Stimulated activated CD8-positive, alpha-beta memory T cell treated with anti-CD3 and anti-CD28 coated beads, Interleukin-2, amount 100 ng/mL, for 1 hour (primary cell): ENCODE measurements at places on chromosomes 4 and X.

DNA sequence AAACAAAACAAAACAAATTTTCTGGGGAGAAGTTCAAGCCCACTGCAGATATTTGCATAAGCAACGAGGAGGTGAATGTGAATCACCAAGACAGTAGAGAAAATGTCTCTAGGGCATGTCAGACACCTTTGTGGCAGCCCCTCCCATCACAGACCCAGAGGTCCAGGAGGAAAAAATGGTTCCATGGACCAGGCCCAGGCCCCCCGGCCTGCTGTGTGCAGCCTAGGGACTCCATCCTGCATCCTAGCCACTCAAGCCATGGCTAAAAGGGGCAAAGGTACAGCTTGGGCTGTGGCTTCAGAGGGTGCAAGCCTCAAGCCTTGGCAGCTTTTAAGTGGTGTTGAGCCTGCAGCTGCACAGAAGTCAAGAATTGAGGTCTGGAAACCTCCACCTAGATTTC, 54.0 kb downstream of the LPAR4 start:
- DNase-seq, result no peak

GRCh38 chr4:73947239-73947985, 34.4 kb downstream of the PF4 start:
- DNase-seq, result no peak

GRCh38 chr4:41213625-41214135, 662 bp downstream of the APBB2 start:
- no peak for DNase-seq

DNA sequence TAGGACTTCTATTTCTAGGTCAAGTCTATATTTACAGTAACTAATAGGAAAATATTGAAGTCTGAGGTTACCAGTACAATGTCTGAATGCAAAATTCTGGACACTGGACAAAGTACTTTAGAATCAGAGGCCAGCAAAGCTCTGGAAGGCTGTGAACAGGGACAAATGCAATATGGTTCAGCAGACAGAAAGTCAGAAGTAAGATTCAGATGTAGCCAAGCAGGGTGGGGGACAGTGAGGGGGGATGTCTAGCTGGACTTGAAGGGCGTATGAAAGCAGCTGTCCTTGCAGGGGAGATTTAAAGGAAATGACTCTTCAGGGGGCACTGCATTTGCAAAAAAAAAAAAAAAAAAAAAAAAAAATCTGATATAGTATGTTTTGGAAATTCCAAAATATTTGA, 2.9 kb downstream of the SORBS2 start:
- no peak for DNase-seq

DNA sequence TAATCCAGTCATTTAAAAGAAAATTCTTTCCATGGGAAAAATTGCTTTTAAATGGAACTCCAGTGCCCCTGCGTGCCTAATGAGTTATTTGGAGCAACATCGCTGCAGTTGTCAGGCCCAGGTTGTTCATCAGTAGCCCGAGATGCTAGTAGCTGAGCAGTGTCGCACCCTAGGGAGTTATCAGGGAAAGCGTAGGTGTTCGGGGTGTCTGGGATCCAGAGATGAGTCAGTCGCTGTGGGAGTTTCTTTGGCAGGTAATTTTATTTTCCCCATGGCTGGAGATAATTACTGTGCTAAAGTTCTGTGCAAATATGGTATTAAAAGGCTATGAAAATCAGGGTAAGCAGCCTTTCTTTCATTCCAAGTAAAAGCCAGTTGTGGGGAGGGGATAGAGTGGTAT, 49.4 kb downstream of the ANXA3 start:
- DNase-seq, result no peak

DNA sequence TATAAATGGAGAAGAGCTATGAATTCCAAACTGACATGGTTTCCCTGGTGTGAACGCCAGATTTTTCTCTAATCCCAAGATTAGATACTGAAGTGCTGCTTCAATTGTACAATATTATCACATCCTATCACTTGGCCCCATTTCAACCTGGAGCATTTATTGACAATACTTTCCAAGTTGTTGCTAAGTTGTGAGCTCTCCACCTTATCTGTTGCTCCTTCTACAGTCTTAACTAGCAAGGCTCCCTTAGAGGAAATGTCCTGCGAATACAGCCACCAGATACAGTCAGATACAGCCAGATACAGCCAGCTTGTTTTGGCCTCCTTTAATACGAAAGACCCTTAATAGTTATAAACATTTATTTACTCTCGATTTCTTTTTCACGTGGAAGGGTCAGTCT, 466.3 kb upstream of the FAM241A start:
- no peak for DNase-seq

GRCh38 chr4:90495211-90495610, 368.0 kb downstream of the CCSER1 start:
- no peak for DNase-seq

DNA sequence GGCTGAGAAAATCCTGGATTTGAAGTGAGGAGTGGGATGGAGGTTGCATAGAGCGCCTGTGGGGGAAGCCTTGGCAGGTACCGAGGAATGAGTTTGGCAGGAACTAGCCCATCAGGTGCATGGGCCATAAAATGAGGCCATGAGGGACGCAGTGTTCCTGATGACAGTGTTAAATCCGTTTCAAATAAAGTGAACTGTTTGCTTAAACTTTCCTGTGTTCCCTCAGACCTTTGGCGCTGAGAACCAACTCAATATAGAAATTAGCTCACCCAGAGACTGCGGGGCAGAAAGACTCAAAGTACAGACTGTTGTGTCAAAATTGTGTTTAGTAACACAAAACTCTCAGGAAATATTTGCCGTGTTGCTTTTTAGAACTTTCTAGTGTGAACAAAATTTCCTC, 250.0 kb upstream of the NR3C2 start:
- no peak for DNase-seq

GRCh38 chrX:130738638-130739195, 164.3 kb downstream of the ENOX2 start:
- DNase-seq, result no peak

DNA sequence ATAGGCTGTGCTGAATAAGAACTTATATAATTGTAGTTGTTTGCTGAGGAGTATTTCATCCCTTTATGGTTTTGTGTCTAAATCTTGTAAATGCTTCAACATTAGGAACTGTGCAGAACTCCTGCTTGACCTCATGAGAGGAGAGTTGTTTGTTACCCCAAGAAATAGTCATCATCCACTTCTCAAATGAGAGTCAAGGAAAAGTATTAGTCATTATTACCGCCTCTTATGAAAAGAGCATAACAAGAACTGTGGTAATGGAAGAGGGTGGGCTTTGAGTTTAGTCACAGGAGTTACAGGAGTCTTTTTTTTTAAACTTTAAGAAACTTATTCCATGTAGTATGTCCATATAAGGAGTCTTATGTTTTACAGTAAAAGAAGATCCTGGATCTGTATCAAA, 132.9 kb downstream of the RAP1GDS1 start:
- DNase-seq, result no peak

GRCh38 chr4:109552237-109552636, 7.8 kb upstream of the MCUB start:
- DNase-seq, result no peak

DNA sequence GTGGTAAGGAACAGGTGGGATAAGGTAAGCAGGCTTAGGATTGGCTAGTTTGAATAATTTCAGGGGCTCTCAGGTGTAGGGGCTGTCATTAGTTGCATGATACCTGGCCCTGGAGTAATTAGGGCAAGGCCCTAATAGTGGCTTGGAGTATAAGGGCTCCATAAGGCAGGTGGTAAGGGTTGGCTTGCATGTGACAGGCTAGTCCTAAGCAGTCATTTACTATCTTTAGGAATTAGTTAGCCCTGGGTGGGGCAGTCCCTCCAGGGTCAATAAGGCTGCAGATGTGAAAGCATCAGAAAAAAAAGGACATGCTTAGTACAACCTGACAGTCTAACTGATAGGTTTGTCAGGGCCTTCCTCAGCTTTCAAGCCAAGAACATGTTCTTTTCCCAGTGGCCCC, 7.8 kb upstream of the TMPRSS11D start:
- no peak for DNase-seq

DNA sequence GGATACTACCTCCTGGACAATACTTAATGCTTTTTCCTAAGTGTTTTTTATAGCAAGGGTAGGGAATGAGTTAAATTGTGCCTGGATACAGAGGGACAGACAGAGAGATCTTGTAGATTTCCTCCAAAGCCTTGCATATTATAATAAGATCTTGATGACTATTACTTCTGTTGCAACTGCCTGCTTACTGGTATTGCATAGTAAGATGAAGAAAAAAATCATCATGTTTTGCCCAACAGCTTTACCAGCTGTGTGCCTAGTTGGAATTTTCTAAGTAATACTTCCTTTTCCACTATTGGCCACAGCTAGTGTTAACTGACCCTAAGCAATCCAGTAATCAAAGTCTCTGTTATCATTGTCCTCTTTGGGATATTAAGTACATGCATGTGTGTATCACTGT, 139.0 kb downstream of the DCK start:
- DNase-seq, result no peak

DNA sequence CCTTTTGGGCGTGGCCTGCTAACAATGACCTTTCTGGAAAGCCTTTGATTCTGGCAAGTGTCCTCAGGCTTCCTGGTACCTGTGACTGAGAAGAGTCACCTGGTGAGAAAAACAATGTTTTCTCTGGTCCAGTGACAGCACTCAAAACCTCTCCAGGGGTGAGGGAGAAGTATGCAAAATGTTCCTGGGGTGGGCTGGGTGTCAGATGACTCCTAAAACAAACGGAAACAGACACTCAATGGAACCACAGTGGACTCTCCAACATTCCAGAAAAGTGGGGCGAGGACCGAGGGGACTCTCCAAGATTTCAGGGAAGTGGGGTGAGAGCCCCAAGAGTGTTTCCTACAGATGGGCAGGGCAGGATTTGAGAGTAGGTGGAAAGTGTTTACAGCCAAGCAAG, 69.5 kb downstream of the ANAPC4 start:
- no peak for DNase-seq

- no peak for DNase-seq
These were observed 71.0 kb upstream of the AFAP1 start for GRCh38 chr4:8010618-8011017.

DNA sequence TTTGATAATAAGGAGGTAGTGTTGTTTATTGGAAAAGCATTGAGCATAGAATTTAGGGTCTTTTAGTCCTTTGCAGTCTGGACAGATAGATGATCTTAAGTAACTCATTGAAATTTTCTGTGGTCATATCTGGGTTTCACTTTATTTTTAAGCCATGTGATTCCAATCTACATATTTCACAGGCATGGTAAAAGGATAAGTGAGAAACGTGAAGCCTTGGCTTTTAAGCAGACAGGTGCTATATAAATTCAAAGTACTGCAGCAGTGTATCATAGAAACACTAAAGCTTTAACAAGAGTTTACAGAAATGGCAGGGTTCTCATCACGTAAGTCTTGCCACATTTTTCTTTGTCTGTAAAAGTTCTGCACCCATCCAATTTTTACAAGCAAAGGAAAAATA, 4.9 kb downstream of the PLS3 start:
- DNase-seq, result no peak

DNA sequence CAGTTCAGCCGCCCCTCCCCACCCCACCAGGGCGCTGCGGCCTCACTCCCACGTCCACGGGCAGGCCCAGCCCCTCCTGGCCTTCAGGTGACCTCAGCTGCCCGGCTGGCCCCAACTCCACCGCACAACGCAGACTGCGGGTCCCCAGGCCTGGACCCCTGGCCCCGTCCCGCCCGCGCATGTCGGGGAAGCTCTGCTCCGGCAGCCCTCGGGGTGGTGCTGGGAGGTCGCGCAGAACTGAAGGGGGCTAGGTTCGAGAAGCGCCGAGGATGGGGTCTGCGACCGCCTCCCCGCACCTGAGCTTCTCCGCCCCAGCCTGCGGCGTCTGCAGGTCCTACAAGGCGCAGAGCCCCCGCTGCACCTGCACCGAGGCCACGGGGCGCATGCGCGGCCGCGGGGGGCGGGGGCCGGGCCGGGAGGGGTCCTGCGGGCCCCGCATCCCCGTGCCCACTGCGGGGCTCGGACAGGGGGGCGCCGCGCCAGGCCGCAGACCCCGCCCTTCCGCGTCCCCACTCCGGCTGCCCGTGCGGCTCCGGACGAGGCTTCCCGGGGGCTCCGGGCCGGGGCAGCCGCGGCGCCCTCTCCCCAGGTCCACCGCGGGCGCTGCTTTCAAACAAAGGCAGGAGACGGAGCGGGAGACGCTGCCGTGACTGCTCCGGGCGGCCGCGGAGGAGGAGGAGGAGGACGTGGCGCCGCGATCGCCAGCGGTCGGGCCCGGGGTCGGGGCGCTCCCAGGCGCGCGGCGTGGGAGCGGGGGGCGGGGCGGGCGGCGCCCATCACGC, 672 bp upstream of the NAT8L start:
- DNase-seq, result no peak

DNA sequence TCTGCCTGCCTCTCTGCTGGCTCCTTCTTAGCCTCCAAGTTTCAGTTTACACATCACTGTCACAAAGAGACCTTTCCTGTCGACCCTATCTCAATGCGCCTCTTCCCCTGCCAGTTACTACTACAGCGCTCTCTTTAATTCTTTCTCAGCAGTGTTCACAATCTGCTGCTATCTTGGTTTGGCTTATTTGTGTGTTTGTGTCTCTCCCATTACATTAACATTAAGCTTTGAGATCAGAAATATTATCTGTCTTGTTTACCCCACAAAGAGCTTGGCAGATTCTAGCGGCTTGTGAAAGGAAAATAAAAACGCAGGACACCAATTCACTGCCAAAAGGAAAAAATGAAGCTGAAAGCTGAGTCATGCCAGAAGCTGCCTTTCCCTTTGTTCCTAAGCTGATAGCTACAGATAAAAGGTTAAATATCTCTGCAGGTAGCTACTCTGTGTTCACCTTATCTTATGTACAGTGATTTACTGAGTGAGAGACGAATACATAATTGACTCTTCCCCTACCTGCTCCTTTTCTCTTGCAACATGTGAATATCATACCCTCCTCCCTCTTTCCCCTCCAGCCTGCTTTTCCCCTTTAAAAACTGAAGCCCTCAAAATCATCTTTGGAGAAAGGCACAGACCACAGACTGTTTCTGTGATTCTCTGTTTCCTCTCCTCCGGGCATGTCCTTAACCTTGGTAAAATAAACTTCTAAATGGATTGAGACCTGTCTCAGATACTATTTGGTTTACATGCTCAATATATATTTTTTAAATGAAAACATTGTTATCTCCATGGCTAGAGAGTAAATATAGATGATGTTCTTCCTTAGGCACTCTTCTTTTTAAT, 19.3 kb upstream of the SLC9A7 start:
- no peak for DNase-seq

DNA sequence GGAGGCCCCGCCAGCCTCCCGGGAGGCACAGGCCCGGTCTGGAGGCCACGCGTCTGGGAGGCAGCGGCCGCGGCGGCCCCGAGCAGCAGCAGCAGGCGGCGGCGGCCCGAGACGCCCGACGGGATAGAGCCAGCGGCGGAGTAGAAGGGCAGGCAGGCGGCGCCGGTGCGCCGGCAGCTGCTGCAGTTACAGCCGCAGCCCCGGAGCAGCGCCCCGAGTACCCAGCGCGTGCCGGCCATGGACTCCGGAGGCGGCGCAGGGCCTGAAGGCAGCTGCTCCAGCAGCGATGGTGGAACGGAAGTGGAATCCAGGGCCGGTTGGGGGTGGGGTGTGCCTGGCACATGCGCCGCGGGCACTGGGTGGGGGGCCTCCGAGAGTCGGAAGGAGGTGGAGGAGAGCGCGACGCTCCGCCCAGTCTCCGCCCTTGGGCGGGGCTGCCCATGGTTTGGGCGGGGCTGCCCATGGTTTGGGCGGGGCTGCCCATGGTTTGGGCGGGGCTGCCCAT, at the start of gene GRSF1:
Gene GRSF1, minus strand, starts transcription at position 302 of the 505 bp plus-strand sequence. Its CDS starts 63 bp downstream, at position 239.
- peak; percentile 90 for DNase-seq
